ENCODE measurements at places on chromosomes 7 and 10. TPM values are rescaled to one million over a fixed set of nuclear protein-coding genes. Genes with fewer than 3 reads are reported as not detected.

Gene OR9A2
- total RNA-seq = not detected

Gene IFIT1
- 70.8 TPM for total RNA-seq

Gene OIT3
- total RNA-seq = under 0.01 TPM

Gene C10orf71
- not detected for total RNA-seq

Gene NXPH1
- total RNA-seq = not detected

Data from fibroblast of villous mesenchyme (primary cell).